ENCODE measurements at places on chromosomes 2 and 18. TPM values are rescaled to one million over a fixed set of nuclear protein-coding genes. Genes with fewer than 3 reads are reported as not detected.

GRCh38 chr2:1634681-1635341, 109.5 kb downstream of the PXDN start:
- DNase-seq: no peak

- no peak for DNase-seq
These were observed 831 bp upstream of the D2HGDH start for GRCh38 chr2:241733391-241734207.

DNA sequence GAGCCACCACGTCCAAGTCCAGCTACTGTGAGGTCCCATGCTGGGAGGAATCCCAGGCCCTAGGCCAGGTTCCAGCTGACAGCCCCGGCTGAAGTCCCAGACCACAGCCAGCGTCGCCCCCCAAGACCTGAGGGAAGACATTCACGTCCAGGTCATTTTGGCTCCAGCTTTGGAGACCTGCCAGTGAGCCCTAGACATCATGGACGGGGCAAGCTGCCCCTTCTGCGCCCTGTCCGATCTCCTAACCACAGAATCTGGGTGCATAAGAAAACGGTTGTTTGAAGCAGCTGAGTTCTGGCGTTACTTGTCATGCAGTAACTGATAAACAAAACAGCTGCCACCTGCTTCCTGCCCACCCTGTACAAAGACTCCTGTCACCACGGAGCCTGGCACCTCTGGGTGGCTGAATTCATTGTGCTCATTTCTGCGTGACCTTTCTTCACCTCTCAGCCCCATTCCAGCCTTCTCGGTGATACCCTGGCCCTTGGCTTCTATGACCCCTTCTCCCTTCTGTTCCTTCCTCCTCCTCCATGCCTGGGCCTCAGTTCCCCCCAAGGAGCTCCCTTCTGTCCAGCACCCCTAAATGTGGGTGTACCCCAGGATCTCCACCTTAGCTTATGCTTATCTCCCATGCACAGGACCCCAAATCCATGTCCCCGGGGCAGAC, 72.6 kb upstream of the SMAD7 start:
- no peak for DNase-seq

DNA sequence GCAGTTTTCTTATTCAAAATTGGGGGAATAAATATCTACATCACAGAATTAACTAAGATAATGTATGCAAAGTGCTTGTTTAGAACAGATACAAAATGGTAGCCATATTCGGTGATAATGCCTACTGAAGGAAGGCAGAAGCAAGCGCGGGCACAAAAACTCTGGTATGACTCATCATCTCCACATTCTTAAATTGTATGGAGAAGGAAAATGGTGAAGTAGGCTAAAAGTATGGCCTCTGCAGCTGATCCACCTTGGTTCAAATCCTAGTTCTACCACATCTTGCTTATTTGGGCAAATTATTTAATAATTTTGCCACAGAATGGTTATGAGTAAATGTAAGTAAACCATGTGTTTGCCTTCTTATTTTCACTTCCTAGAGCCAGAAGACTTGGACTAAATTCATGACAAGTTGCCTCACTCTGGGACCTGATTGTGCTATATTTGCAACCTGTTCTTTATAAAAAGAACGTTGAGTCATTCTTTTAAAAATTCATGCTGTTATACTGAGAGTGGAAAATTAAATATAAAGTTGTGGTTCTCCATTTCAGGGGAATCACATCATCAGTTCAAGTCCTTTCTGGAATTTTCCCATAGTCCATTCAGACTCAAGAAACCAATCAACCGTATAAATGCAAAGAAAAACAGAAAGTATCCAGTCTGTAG, 9.0 kb upstream of the CDK15 start:
- DNase-seq: no peak

DNA sequence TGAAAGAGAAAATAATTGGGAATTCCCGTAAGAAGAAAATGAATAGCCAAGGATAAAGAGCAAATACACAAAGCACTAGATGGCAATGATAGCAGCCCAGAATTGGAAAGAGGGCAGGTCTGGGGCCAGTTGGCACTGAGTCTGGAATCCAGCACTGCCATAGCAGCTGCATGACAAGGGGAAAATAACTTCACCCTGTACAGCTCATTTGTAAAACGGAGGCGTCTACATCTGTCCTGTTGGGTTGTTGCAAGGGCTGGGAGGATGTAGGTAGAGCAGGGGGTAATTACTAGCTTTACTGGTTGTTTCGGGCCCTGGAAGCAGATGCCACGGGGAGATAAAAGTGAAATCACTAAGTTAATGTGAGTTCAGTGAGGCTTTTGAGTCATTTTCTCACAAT, 110.0 kb upstream of the RASGRP3 start:
- DNase-seq: no peak

DNA sequence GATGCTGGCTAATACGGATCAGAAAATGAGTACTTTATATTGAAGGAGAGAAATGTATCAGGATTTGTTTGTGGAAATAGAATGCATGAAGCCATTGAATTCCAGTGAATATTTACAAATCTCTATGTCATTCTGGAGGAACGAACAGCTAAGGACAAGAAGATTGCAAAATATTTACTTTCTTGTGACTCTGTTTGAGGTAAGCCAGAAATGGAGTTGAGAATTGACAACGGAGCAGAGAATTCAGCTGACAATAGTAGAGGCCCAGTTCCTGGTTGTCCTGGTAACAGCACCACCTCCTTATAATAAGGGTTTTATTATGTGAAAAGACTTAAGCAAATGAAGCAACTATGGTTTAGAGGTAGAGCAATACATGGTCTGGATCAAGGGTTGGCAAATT, 349.2 kb downstream of the ADCYAP1 start:
- peak; percentile 32 for DNase-seq

DNA sequence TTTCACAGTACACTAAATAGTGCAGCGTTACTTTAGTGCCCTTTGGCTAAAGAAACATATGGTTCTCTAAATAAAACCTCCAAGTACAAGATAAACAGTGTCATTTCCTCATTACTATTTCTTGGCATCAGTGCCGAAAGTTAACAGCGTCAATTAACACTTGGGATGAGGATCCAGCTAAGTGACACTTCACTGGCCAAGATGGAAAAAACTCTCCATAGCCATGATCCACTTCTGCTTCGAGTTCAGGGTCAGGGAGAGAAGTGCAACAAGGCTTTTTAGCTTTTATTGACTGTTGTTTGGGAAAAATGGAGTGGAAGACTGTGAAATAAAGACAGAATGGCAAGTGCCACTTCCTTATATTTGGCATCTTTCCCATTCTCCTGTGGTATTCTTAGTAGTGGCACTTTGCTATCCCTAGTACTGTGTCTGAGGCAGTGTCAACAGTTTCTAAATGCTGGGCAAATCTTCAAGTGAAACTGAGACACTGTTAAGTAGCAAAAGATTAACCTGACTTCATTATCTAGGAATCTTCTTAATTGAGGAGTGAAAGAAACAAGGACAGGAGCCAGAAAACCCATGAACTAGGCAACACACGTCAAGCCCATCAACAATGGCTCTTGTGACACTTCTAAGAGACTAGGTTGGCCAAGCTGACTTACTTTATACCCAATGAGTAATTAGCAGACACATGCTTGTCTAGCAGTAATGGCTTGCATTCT, 222.5 kb upstream of the SESTD1 start:
- no peak for DNase-seq

DNA sequence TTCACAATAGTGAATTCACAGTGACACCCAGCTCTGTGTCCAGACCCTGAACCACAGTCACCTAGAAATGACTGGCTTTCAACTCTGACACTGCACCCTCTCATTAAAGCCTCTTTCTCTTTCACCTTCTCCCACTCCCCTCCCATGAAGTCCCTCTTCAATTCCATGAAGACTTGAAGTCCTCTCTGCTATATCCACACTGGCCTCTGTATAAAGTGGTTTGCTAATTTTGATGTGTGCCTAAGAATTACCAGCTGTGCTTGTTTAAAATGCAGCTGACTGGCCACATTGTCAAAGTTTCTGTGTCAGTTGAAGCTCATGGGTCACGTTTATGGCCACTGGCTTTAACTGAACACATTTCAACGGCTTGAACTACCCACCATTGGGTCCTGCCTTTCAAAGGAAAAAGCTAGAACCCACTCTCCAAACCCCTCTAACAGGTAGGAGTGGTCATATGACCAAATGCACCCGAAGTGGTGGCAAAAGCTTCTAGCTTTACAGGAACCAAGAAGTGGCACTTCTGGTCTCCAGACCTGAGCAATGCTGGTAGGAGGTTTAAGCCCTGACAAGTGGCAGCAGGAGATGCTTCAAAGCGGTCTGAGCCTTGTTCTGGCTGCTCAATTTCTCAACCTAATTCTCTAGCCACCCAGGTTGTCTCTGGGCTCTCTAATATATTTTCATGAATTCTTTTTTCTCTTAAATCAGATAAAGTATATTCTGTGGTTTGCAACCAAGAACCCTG, 34.2 kb downstream of the B4GALT6 start:
- no peak for DNase-seq

DNA sequence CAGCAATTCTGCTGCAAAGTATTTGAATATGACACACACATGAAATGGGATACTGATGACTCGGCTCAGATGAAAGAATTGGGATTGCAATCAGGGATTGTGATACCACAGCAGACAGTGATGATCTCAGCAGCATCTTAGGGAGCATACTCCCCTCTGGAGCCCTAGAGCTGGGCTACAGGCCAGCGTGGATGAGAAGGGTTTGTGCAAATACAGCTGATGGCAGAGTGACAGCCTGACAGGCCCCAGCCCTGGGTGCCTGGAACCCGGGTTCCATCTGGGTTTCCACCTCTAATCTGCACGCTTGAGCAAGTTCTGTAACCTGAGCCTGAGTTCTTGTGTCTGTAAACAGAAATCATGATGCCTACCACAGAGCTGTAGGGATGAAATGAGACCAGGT, 418.0 kb downstream of the LRATD1 start:
- no peak for DNase-seq

DNA sequence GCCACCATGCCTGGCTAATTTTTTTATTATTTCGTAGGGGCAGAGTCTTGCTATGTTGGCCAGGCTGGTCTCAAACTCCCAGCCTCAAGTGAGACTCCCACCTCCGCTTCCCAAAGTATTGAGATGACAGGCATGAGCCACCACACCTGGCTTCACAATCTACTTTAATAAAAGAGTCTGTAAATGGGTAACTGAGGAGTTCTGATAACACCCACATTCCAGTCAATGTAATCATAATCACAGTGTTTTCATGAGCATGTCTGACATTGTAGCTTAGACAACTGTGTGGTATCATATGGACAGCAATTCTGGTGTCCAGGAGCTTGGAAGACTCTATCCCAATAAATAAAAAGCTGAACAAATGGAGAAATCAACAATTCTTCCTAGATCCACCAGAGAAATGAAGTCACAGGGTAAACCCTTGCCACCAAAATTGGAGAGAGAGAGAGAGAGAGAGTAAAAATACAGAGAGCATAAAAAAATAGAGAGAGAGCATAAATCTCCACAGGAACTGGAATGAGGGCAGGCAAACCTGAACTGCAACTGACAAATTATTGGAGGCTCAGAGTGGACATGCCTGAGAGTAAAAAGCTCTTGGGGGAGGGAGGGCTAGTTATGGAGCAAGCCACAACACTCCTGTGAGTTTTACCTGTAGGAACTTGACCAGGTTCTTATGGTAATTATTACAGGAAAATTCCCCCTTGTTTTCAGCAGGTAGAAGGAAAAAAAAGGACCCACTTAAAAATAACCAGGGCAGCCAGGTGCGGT, 12.4 kb upstream of the NBEAL1 start:
- no peak for DNase-seq

GRCh38 chr2:242004223-242004901, 134.8 kb downstream of the RTP5 start:
- no peak for DNase-seq

DNA sequence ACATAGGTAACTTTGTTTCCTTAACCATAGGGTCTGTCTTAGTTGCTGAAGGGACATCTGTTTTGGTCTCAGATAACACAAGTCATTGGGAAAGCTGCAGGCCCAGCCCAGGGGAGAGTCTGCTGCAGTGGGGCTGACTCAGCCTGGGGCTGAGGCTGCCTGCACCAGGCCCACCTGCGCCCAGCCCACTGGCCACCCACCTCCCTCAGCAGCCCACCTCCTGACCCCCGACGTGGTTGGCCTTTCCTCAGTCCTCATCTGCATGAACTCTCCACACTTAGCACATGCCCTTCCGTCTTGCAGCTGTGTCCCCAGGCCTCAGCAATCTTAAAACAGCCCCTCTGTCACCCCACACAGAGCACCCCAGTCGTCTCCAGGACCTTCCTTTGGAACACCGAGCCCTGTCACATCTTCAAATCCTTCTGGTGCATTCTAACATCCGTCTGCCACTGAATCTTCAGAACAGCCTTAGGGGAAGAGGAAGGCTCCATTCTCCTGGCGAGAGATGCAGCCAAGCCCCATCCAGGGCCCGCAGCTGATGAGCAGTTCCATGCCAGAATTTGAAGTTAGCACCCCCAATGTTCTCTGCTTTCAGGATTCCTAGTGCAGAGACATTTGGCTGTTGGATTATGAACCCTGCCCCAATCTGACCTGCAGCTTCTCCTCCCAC, 231.4 kb downstream of the SEPTIN10 start:
- DNase-seq: no peak

GRCh38 chr18:11259469-11260150, 110.2 kb upstream of the PIEZO2 start:
- DNase-seq: no peak

GRCh38 chr2:57516698-57517340, 529.8 kb upstream of the VRK2 start:
- peak; percentile 70 for DNase-seq

- no peak for DNase-seq
These were observed 219.8 kb downstream of the CDCA7 start for GRCh38 chr2:173574324-173575112.

DNA sequence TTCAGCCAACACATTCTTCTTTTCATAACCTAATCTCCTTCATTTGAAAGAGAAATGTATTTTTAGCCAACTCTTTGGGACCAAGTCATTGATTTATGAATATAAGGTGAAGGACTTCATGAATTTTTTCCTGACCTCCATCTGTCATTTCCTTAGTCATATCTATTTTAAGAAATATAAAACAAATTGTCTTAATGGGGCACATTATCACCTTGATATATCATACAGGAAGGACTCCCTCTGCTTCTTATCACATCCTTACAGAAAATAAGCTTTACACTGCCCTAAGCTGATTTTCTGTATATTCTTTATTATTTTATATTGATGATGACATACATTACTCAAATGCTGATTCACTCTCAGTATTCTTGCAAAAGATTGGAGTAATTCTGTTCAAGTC, 1076.2 kb downstream of the TDRD15 start:
- no peak for DNase-seq

- no peak for DNase-seq
These were observed 549.4 kb downstream of the STK39 start for GRCh38 chr2:167697948-167698347.

The TCF23 gene
- not detected for total RNA-seq

The SFTPB gene
- not detected for total RNA-seq

The SFT2D3 gene
- total RNA-seq: 9.7 TPM
